ENCODE measurements at places on chromosomes 16 and 17. TPM values are rescaled to one million over a fixed set of nuclear protein-coding genes. Genes with fewer than 3 reads are reported as not detected.

- no peak for DNase-seq
These were observed 67.9 kb downstream of the PRMT7 start for GRCh38 chr16:68378436-68379415.

DNA sequence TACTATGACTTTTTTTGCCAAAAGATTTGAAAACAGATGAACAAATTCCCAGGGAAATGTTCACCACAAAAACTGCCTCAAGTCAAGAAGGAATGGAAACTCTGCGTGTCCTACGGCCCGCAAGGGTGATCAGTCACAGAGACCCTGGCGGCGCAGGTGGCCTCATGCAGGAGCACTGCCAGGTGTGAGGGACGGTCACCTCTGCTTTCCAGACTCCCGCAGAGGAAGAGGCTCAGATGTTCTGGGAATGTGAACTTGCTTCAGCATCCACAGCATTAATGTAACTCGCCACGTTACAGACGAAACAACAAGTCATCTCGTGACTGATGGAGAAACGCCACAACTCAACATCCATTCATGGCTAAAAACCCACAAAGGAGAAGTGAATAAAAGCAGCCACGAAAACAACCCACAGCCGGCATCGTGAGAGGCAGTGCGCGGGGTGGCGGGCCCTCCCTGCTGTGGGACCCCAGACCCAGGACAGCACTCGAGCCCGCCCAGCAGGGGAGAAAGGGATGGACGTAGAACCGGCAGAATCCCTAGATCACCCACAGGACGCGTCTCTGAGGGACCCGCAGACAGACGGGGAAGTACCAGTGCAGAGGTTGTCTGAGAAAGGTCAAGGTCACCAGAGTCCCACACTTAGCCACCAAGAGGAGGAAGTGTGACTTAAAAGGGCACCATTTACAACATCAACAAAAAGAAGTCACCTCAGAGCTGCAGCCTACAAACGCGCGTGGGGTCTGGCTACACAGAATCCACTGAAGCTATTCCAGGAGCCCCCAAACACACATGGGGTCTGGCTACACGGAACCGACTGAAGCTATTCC is 76.9 kb upstream of the GNG13 start:
- DNase-seq = peak; percentile 6

DNA sequence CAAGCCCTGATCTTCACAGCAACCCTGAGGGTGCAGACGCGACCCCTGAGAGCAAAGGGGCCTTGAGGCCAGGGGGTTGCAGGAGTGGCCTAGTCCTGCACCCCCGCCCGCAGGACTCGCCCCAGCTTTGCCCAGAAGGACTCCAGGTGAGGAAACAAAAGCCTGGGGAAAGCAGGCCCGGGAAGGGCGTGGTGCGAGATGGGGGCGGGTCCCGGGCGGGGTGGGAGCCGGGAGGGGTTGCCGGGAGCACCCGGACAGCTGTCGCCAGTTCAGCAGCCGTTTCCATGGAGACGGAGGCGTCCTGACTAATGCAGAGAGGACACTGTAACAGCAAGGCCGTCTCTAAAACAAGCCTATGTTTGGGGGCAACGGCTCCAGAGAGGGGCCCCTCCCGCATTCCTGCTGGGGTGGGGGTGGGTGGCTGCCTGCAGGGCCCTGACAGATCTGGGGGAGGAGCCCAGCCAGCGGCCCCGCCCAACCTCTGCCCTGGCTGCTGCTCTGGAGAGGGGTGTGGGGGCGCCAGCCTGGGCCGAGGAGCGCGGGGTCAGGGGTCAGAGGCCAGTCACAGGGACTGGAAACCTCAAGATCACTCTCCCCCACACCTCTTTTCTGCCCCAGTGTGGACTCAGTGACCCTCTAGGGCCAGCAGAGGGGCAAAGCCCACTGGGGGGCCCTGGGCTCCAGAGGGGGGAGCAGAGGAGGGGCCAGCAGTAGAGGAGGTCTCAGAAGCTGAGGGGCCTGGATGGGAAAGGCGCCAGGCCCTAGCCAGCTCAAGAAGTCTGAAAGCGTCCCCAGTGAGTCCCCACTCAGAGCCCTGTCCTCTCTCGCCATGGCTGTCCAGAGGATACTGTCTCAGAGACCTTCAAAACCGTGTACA is 3.1 kb upstream of the TPPP3 start:
- peak; percentile 81 for DNase-seq

DNA sequence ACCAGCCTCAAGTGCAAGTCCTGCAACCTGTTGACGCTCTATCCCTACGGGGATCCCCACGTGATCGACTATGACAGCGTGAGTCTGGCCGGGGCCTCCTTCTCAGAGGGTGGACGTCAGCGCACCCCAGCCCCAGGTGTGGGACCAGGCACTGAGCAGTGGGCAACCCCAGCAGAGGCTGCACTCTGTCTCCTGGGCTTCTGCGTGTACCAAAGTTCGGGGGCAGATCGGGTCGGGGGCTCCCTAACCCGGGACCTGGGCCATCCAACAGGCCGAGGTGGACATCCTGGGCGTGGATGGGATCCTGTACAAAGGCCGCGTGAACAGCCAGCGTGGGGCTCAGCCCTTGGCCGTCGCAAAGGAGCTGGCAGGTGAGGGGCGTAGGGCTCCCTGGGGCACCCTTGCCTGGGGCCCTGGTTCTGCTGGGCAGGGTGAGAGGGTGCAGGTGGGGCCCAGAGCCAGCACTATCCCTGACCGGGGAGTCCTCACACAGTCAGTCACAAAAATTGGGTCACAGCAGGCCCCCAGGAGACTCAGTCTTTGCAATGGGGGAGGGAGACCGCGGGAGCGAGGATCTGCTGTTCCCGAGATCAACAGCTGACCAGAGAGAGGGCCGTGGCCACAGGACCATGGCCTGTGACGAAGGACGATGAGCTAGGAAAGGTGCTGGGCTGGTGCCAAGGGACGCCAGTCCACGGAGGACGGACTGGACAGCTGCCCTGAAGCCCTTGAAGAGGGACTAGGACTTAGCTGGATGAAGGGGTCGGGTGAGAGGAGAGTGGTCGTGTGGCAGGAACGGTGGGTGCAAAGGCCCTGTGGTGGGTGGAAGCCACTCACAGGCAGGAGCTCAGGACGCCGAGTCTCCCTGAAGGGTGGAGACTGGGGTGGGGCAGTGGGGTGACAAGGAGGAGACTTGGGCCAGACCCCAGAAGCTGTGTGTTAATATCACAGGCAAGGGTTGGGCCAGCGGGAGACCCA is 20.0 kb downstream of the UBALD1 start:
- DNase-seq = no peak

DNA sequence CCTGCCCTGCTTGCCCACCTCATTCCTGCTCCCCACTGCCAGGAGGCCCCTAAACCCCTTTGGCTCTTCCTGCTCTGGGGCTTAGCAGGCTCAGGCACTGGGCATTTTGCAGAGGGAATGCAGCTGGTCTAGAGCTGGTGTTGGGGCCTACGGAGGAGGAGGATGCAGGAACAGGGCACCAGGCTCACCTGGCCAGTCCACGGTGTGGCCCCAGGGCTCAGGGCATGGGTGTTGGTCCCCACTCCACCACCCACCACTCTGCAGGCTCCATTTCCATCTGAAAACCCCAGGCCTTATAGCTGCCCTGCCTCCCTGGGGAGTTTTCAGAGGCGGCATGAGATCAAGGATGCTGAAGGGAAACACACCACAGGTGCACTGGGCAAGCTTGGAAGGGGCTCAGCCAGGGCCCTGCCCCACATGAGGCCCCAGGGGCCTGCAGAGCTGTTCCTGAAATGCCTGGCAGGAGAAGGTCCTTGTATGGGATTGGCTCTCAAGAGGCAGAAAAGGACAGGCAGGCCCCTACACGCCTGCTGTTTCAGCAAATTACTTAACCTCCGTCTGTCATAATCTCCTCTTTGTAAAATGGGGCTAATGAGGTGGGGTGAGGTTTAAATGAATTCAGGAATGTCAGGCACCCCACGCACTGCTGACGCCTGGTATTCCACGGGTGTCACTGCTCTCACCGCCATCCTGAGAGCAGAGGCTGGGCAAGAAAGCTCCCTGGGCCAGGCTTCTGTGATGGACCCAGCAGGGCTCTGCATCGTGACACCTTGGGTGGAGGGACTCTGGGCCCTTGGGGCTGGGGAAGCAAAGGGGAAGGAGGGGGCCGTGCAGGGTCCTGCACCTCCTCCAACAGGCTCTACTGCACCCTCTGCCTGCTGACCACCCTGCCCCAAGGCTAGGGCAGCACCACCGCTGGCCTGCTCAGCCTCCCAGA is 9.3 kb downstream of the SLC47A2 start:
- no peak for DNase-seq

DNA sequence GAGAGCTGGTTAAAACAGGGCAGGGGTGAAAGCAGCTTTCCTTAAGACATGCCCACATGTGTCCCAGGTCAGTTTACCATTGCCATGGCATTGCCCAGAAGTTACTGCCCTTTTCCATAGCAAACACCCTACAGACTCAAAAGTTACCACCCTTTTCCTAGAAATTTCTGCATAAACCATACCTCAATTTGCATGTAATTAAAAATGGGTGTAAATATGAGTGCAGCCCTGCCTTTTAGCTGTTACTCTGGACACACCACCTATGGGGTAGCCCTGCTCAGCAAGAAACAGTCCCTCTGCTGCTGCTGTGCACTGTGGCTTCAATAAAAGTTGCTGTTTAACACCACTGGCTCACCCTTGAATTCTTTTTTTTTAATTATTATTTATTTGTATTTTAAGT is 168.5 kb upstream of the C16orf82 start:
- DNase-seq = no peak

- no peak for DNase-seq
These were observed 44.9 kb downstream of the TMEM235 start for GRCh38 chr17:78276098-78276887.

DNA sequence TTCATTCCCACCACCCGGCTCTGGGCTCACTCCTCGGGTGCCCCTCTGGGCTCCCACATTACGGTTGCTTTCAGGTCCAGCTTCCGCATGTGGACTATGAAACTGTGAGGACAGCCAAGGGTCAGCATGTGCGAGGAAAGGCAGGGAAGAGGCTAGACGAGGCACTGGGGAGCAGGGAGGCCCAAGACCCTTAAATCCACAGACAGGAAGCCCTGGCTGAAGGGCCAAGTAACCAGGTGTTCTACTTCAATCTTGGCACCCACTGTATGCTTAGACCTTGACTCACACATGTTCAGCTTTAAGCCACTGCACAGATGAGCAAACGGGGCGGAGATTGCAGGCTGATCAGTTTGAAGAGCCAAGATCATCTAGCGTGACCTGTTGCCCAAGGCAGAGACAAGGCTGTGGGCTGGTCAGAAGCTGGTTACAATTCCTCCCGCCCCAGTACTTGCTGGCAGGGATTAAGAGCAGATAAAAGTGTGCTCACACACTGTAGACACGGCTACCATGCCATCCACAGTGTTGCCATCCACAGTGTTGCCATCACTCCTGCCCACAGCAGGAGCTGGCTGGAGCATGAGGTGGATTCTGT is at the start of gene CES4A:
TSS of gene CES4A (plus strand) at position 393 of the 592 bp plus-strand sequence. CDS start at position 577, 184 bp downstream.
- DNase-seq = no peak

DNA sequence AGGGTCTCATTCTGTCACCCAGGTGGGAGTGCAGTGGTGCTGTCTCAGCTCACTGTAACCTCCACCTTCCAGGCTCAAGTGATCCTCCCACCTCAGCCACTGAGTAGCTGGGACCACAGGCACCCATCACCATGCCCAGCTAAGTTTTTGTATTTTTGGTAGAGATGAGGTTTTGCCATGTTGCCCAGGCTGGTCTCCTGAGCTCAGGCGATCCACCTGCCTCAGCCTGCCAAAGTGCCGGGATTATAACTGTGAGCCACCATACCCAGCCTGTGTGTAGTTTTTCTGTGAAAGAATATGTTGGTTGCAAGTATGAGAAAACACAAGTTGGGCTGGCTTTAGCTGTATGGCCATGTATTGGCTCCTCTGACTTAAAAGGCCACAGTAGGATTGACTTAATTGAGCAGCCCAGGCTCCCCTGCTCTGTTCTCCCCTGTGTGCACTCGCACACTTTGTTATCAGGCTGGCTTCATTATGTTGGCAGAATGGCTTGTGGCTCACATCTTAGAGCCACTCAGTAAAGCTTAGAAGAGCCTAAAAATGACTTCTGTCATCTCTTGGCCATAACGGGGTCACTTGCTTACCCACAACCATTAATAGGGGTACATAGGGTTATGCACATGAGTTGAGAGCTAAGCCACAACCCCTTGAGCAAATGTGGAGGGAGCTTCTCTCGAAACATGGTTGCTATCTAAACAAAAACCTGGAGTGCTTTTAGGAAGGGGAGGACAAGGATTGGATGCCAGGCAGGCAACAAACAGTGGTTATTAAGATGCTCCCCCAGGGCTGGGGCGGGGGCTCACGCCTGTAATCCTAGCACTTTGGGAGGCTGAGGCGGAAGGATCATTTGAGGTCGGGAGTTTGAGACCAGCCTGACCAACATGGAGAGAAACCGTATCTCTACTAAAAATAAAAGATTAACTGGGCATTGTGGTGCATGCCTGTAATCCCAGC is 6.1 kb downstream of the HAPSTR1 start:
- DNase-seq = no peak

DNA sequence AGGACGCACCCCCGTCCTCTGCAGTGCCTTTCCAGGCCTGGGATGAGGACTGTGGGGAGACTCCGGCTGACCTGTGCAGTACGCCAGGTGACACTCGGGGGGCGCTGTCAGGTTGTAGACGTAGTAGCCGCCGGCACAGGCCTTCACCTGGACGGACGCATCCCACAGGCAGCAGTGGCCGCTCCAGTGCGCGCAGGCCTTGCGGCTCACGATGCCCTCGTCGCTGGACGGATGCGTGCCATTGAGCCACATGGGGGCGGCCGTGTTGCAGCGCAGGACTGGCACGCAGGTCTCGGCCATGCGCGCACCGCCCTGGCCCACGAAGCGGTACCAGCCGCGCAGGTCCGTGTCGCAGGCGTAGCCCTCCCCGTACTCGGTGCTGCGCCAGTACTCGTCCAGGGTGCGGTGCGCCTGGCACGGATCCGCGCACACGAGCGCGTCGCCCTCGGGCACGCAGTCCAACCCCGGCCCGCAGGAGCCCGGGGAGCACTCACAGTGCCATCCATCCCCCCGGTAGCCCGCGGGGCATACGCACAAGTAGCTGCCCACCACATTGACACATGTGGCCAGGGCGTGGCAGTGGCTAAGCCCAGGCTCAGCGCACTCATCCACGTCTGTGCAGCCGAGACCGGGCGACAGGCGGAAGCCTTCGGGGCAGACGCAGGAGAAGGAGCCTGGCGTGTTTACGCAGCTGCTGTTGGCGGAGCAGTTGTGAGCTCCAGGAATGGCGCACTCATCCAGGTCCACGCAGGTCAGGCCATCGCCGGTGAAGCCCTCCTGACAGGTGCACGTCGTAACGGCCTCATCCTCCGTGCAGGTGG is 3.9 kb downstream of the UMOD start:
- DNase-seq = no peak

- DNase-seq = peak; percentile 1
These were observed 2.5 kb downstream of the VAMP2 start for GRCh38 chr17:8160224-8160577.

DNA sequence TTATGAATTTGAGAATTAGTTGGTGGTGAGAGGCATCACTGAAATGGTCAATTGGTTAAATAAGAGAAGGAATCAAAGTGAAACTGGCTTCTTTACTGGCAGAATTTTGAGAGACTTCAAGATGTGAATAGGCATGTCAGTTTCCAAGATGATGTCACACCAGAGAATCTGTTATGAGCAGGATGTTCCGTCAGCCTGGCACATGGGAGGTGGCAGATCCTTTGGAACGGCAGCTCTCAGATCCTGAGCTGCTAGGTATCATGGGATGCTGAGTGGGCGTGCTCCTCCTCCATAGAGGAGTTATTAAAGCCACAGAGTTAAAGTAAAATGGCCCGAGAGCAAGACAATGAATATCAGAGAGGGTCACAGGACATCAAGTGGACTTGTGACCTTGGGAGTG is 444.3 kb upstream of the HSBP1 start:
- DNase-seq = no peak

GRCh38 chr16:12646098-12646489 is 157.6 kb downstream of the CPPED1 start:
- no peak for DNase-seq

The TMEM235 gene
- not detected for polyA plus RNA-seq

The AANAT gene
- not detected for polyA plus RNA-seq

The KRTAP4-16 gene
- not detected for polyA plus RNA-seq

The TBC1D3I gene
- 0.55 TPM for polyA plus RNA-seq

Data from psoas muscle (tissue), 8 donors.